Stimulated activated CD4-positive, alpha-beta T cell treated with anti-CD3 and anti-CD28 coated beads, Interleukin-1b, Interleukin-23, amount 100 ng/mL, for 1 hour (primary cell): ENCODE measurements at places on chromosomes 6 and 20.

- DNase-seq = no peak
Observed at GRCh38 chr6:143961886-143962878, 45.9 kb downstream of the PLAGL1 start.

- no peak for DNase-seq
Observed at GRCh38 chr6:128350416-128351254, 169.8 kb downstream of the PTPRK start.

GRCh38 chr6:107616775-107617174, 126.9 kb downstream of the SOBP start:
- DNase-seq = no peak

DNA sequence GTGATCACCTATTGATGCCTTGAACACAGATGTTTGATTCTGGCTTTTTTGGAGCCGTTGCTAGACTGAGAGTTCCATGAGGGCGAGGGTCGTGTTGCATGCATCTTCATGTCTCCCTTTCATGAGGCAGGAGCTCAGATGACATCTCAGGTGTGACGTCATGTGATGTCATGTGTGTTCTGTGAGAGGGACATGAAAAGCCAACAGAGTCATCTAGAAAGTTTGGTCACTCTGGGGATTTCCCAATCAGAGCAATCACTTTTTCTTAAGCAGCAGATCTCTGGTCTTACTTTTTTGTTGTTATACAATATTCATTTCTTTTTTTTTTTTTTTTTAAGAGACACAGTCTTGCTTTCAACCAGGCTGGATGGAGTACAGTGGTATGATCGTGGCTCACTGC, 411.8 kb downstream of the PREX1 start:
- DNase-seq = no peak

- no peak for DNase-seq
Observed at GRCh38 chr6:149242883-149243282, 74.6 kb upstream of the TAB2 start.

GRCh38 chr6:159013229-159013628, 13.2 kb upstream of the RSPH3 start:
- no peak for DNase-seq

DNA sequence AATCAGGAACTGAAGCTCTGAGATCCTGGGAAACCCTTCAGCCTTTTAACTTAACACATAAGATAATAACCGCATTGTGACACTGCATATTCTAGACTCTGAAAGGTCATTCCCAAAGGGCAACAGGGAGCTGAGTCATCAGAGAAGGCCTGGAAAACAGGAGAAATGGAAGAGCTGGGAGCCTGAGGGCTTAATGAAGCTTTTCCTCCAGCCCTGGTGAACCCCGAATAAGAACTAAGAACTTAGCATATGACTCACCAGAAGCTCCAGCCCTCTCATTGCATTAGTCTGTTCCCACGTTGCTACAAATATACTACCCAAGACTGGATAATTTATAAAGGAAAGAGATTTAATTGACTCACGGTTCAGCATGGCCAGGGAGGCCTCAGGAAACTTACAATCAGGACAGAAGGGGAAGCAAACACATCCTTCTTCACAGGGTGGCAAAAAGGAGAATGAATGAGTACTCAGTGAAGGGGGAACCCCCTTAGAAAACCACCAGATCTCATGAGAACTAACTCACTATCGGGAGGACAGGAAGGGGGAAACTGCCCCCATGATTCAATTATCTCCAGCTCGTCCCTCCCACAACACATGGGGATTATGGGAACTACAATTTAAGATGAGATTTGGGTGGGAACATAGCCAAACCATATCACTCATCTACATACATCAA, 648.5 kb downstream of the TFAP2A start:
- DNase-seq = no peak

GRCh38 chr20:44990425-44990824, 24.1 kb downstream of the STK4 start:
- DNase-seq = no peak

DNA sequence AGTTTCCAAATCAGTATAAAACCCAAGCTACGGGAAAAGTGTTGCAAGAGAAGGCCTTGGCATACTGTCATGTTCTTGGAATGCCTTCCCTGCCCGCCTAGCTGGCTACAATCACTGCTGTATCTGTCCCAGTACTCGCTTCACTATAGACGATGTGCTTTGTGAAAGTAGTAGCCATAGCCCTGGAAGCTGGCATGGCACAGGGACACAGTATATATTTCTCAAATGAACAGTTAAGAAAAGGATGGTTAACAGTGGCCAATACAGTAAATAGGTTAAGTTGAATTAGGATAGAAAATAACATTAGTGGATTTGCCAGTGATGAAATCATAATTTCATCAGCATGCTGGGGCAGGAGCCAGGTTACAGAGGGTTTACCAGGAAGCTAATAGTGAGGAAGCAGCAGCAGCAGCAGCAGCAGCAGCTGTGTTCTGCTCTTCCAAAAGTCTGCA, 499.3 kb downstream of the CDKAL1 start:
- no peak for DNase-seq

GRCh38 chr6:117951783-117952182, 44.7 kb downstream of the SLC35F1 start:
- DNase-seq = no peak

DNA sequence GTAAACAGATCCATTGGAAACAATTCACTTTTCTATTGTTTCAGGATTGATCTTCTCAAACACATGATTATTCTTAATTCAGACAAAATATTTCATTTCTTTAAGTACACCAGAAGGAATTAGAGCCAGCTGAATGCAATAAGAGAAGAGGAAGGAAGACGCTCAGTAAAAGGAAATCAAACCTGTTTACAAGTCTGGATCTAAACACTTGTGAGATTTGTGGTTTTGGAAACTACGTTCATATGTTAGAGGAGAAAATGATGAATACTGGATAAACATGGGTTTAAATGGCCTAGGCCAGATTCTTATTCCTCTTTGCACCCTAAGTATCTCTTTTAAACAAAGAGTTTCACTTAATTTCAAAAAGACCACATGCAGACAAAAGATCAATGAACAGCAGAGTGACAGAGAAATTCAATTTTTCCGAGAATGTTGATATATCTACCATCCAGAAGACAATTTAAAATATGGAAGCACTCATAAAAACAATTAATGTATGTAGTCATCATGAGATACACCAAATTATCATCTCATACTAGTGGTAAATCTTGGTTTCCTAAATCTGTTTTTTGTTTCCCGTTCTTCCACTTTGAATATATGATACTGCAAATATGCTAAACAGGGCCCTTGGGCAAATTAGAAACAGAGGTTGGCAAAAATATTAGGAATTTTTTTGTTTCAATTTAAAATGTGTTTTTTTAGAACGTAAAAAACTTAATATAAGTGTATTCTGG, 703.5 kb upstream of the CITED2 start:
- no peak for DNase-seq

DNA sequence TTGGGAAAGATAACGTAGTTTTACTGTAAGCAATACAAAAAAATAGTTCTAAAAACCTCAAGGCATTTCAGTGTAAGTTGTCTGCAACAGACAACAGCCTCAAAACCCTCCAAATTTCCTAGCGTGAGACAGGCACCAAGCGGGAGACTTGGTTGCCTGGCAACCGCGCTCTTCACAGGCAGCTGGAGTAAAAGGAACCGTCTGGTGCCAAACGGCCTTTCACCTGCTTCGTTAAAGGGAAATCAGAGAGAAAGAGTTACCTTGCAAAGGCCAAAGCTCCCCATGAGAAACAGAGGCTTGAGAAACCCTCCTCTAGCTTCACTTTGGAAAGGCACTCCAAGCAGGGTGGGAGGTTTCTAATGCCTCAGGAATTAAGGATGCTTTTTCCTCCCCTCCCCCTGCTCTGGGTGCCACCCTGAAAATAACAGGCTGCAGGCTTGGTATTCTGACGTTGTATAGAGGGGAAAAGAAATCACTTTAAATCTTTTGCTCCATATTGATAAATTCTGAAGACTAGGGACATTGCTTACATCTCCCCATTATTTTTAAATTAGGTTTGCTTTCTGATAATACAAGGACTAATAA, 129.7 kb upstream of the UFL1 start:
- no peak for DNase-seq

GRCh38 chr20:24529369-24529719, 59.9 kb downstream of the SYNDIG1 start:
- no peak for DNase-seq

DNA sequence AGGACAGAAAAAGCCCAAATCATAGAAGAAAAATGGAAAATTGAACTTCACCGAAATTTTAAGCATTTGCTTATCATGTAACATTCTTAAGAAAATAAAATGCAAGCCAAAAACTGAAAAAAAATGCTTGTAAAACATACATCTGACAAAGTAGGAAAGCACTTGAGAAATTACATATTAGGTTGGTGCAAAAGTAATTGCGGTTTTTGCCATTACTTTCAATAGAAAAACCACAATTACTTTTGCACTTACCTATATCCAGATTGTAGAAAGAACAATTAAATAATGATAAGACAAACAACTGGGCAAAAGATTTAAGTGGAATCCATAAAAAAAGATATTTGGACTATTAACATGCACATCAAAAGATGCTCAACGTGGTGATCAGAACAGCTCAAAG, 146.2 kb downstream of the TBXT start:
- DNase-seq = no peak

- DNase-seq = no peak
Observed at GRCh38 chr6:79455446-79455845, 81.8 kb downstream of the LCA5 start.

DNA sequence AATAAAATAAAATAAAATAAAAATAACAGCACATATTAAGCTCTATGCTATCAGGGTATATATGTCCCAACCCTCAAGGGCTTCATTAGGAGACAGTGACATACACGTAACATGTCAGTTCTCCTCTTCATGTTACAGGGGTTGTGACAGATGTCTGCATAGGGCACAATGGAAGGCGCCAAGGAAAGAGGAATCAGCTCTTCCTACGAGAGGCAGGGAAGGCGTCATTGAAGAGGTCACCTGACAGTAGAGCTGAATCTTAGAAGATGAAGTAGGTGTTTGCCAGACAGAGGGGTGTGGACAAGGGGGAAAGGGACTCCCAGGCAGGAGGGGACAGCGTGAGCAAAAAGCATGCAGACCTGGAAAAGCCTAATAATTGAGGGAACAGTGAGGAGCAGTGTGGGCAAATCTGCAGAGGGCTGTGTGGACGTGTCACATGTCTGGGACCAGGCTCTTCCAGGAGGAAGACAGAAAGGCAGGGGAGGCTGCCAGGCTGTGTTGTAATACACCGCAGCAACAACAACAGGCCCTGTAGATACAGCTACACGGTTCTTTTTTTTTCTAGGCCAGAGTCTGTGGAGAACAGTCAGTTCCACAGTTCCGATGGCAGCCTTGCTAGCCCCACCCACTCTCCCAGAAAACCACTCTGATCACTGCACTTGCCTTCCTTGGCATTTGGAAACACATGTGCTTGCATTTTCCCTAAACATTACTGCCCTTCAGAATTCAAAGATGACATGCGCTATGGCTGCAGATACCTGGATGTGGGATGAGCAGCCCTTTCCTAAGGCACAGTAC, 2.5 kb upstream of the FKBP5 start:
- no peak for DNase-seq

DNA sequence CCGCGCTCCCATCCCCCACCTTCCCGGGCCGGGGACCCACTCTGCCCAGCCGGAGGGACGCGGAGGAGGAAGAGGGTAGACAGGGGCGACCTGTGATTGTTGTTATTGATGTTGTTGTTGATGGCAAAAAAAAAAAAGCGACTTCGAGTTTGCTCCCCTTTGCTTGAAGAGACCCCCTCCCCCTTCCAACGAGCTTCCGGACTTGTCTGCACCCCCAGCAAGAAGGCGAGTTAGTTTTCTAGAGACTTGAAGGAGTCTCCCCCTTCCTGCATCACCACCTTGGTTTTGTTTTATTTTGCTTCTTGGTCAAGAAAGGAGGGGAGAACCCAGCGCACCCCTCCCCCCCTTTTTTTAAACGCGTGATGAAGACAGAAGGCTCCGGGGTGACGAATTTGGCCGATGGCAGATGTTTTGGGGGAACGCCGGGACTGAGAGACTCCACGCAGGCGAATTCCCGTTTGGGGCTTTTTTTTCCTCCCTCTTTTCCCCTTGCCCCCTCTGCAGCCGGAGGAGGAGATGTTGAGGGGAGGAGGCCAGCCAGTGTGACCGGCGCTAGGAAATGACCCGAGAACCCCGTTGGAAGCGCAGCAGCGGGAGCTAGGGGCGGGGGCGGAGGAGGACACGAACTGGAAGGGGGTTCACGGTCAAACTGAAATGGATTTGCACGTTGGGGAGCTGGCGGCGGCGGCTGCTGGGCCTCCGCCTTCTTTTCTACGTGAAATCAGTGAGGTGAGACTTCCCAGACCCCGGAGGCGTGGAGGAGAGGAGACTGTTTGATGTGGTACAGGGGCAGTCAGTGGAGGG, 2.8 kb downstream of the SOX4 start:
- DNase-seq = no peak

- no peak for DNase-seq
Observed at GRCh38 chr6:124783344-124783743, 178.9 kb upstream of the RNF217 start.

DNA sequence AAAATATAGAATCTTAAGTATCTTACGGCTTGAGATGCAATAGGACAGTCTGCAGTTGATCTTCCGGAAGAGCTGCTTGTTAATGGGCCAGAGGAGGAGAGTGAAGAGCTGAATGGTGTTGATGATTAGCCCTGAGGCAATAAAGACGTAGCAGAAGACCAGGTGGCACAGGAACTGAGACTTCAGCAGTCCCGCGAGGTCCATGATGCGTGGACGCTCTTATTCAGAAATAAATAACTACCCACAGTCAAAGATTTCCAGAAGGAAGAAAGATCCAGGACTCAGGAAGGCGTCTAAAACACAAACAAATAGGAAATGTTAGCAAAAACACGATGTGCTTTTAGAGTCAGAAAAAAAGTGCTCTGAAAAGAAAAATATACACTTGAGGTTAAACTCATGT, 41.9 kb downstream of the AGPAT4 start:
- DNase-seq = no peak

GRCh38 chr6:28978959-28979561, 26.1 kb downstream of the ZNF311 start:
- no peak for DNase-seq

- no peak for DNase-seq
Observed at GRCh38 chr6:36322591-36322990, 14.1 kb downstream of the BNIP5 start.

GRCh38 chr6:17392978-17393891, at the start of gene CAP2:
Gene CAP2, plus strand, starts transcription at chr6:17393595. Its CDS starts 27,961 bp downstream, at chr6:17421556.
- DNase-seq = no peak

GRCh38 chr6:25944688-25945574, 14.4 kb upstream of the SLC17A2 start:
- DNase-seq = no peak

DNA sequence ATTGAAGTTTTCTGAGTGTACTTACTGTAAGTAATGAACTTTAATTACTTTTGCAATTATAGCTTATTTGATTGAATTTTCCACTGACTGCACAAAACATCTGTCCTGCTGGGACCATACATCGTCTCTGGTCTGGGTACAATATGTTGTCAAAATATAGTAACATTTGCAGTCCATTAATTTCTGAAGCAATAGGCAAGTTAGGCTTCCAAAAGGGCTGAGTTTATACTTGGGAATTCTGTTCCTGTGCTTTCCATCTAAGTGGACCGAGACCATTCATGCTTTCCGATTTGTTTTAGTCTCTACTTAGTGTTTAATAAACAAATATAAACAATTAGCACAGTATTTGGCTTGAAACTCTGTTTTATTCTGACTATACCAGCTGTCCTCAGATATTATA, 139.3 kb downstream of the RFPL4B start:
- no peak for DNase-seq
